Lower lobe of right lung (tissue), 2 donors: ENCODE measurements at places on chromosomes 16 and 17. TPM values are rescaled to one million over a fixed set of nuclear protein-coding genes. Genes with fewer than 3 reads are reported as not detected.

DNA sequence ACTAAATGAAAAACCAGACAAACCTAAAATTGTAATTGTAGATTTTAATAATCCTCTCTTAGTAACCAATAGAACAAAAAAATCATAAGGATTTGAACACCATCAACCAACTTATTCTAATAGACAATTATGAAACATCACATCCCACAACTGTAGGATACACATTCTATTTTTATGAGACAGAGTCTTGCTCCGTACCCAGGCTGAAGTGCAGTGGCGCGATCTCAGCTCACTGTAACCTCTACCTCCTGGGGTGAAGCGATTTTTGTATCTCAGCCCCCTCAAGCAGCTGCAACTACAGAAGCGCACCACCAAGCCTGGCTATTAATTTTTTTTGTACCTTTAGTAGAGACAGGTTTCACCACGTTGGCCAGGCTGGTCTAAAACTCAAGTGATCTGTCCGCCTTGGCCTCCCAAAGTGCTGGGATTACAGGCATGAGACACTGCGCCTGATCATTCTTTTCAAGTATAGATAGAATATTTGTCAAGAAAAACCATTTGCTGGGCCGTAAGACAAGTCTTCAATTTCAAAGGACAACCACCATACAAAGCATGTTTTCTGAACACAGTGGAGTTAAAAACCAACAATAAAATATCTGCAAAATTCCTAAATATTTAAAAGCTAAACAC is 49.8 kb downstream of the CREBBP start:
- no peak overlapping the region for H3K27ac ChIP-seq
- H3K4me1 ChIP-seq: peaks cover 11% of the 10 kb centered on the region
- no peak for DNase-seq
- no peak overlapping the region for H3K4me3 ChIP-seq

DNA sequence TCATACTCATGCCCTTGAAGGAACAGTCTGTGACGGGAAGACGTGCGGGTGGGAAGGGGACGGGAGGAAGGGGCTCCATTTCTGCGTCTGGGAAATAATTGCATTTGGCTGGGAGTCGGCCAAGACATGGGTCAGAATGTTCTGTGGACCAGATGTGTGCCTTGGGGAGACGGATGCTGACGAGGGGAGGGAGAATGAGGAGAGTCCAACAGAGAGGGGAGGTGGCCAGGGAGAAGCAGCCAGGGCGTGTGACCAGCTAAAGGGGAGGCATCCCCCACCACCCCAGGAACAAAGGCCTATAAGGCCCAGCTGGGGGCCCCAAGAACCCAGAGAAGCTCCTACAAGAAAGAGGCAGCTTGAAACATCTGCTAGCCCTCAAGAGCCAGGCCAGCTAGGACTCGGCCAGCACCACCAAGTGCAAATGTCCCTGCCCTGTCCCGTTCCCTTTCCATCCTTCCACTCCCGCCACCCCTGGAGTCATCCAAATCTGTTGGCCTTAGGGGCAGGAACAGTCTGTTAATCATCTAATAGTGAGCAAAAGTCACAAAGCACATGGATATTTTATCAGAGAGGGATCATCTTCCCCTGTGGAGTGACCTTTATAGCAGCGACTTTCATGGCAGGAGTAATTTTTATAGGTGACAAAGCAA is 42.5 kb upstream of the BCO1 start:
- no peaks in the 10 kb centered on the region for H3K4me1 ChIP-seq
- no peaks in the 10 kb centered on the region for H3K36me3 ChIP-seq
- no peak for DNase-seq
- H3K27me3 ChIP-seq: no peaks in the 10 kb centered on the region
- H3K4me3 ChIP-seq: no peak overlapping the region
- H3K27ac ChIP-seq: no peak overlapping the region

- no peaks in the 10 kb centered on the region for H3K36me3 ChIP-seq
- DNase-seq: no peak
- H3K27me3 ChIP-seq: no peaks in the 10 kb centered on the region
- H3K27ac ChIP-seq: no peak overlapping the region
- no peaks in the 10 kb centered on the region for H3K4me1 ChIP-seq
Measured at GRCh38 chr16:9000664-9001063, 37.0 kb upstream of the USP7 start.

The BAHCC1 gene
- 19.9 TPM for total RNA-seq

DNA sequence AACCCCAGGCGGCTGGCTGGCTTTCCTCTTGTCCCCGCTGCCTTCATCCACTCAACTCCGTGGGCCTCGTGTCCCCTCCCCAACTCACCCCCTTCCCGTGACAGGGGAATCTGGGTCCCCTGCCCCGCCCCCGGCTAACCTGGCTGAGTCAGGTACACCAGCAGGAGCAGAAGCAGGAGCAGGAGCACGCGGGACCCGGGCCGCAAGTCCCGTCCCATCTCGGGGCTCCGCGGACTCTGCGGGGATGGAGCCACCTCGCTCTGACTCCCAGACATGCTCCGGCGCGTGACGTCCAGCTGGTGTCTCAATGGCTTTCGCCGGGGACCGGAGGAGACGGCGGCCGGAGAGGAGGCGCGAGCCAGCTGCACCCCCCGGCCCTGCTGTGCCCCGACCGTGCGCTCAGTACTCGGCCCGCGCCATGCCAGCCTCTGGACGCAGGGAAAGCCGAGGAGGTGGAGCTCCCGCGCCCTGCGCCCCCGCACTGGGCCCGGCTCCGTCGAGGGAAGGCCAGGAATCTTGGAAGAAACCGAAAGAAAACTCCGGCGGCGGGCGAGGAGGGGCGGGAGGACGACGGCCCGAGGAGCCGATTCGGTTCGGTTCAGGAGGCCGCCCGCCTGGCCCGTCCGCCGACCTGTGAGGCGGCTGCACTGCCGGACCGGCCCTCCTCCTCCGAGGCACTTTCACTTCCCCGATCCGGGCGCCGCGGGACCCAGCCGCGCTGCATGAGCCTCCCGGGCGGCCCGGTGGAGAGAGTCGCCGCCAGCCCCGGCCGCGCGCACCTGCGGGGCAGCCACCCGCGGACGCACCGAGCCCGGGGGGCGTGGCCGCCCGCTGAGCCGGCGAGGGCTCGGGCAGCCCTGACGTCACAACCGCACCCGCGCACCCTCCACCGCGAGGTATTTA is at the start of the genes CXCL16 and ZMYND15:
Gene CXCL16, minus strand, starts transcription at position 807 of the 903 bp plus-strand sequence. Its CDS starts 589 bp downstream, at position 218.
Gene ZMYND15, plus strand, starts transcription at position 712 of the 903 bp plus-strand sequence. CDS start 716 bp downstream, outside the sequence.
- peaks cover 2% of the 10 kb centered on the region for H3K27me3 ChIP-seq
- peaks cover 8% of the 10 kb centered on the region for H3K36me3 ChIP-seq
- peak within 1 kb of the TSS; percentile 84 for H3K27ac ChIP-seq
- peaks cover 22% of the 10 kb centered on the region for H3K4me1 ChIP-seq

The SOCS7 gene
- 23.0 TPM for total RNA-seq
